ENCODE measurements at places on chromosomes 16 and 17.

- DNase-seq, result no peak
Observed at GRCh38 chr16:50848755-50849514, 107.0 kb downstream of the CYLD start.

- peak; percentile 20 for DNase-seq
Observed at GRCh38 chr17:73956595-73957465, 246.6 kb upstream of the RPL38 start.

GRCh38 chr17:67055811-67056745 is 11.7 kb downstream of the CACNG1 start:
- no peak for DNase-seq

GRCh38 chr16:81451753-81452680 is 7.4 kb downstream of the CMIP start:
- no peak for DNase-seq

- DNase-seq, result no peak
Observed at GRCh38 chr17:72150632-72151460, 30.0 kb downstream of the SOX9 start.

GRCh38 chr16:30904114-30904780 is 7.8 kb downstream of the CTF1 start:
- DNase-seq, result no peak

DNA sequence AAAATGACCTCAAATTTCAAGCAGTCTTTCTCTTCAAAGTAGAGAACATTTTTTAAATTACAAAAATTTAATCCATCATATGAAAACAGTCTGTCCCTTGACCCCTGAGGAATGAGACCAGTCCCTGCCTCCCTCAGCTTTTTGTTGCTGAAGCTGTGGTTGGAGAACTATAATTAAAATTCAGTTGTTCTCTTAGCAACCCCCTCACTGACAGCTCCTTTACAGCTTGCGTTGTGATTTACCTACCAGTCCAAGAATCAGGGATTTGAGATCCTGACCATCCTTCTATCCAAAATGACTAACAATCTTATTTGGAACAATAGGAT is 29.8 kb downstream of the LYRM1 start:
- no peak for DNase-seq

DNA sequence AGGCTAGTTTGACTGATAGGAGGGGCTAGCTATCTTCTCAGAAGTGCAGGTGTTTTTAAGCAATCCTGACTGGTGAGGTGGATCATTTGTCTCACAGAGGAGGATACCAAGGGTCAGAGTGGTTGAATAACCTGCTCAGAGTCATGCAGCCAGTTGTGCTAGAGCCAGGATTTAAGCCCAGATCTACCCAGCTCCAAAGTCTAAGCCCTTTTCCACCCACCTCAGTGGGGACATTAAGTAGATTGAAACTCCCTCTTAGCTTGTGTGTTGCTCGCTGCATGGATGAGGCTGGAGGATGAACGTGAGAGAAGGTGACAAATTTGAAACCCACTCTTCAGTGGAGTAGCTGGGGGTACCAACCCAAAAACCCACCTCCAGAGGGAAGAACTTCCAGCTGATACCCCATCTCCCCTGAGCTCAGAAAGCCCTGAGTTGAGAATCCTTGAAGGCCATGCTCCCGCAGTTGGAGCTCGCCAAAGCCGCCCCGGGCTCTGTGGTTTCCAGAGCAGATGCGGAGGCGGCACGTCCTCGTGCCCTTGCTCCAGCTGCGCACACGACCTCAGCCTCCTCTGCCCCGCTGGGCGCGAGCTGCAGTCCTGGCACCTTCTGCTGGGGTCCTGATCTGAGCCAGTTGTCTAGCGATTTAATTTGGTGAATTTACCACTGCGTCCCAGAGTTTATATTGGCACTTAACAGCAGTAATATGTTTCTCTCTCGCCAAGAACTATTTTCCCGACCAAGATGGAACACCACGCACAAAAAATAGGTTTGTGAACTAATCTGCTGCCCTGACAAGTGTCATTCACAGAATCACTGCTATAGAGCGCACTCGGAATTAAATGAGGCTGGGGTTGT is 159.5 kb downstream of the CCDC182 start:
- DNase-seq, result no peak

DNA sequence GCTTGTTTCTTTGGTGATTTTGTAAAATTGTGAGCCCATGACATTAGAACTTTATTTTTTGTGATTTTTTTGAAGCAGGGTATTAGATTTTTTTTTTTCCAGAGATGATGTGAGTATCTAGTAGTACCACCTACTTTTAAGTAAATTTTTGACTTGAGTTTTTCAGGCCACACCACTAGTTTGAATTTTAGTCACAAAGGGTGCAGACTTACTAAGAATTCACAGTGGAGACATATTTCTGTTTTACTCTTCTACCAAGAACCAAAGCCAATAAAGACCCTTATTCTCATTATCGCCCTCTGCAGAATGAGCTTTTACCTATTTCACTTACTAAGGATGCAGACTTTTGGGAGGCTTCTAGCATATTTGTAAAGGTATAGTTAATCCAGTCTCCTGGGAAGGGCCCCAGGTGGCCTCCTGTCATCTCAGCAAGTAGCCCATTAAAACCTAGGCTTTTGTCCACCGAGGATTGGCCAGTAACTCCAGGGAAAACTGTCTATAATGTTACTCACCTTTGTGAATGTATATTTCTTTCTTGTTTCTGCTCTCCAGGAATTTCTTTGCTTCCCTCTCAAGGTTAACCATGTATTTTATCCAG is 30.6 kb downstream of the NLK start:
- DNase-seq, result no peak

Measured in stimulated activated CD4-positive, alpha-beta T cell treated with anti-CD3 and anti-CD28 coated beads, Interleukin-1b, Interleukin-23, amount 100 ng/mL, for 24 hours (primary cell).